Activated CD4-positive, alpha-beta T cell treated with anti-CD3 and anti-CD28 coated beads, Interleukin-2, amount 50 U/mL, for 4 hours (primary cell): ENCODE measurements at places on chromosomes 7 and 10.
A peak's percentile ranks its signal among the peaks of the same experiment; 100 is the strongest.

DNA sequence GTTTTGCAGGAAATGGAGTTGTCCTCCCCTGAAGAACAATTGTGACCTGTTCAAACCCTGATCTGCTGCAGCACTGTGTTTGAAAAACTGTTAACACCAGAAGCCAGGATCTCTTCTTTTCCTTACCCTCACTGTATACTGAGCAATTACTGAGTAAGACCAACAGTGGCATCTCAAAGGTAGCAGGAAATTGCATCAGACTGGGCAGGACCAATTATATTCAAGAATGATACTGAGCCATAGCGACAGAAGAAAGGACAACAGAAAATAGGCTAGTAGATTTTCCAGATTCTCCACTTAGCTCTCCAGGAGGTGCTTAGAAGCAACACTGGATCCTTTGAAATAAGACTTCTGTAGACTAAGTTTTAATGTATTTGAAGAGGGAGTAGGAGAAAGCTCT is 57.4 kb upstream of the INHBA start:
- DNase-seq = no peak

DNA sequence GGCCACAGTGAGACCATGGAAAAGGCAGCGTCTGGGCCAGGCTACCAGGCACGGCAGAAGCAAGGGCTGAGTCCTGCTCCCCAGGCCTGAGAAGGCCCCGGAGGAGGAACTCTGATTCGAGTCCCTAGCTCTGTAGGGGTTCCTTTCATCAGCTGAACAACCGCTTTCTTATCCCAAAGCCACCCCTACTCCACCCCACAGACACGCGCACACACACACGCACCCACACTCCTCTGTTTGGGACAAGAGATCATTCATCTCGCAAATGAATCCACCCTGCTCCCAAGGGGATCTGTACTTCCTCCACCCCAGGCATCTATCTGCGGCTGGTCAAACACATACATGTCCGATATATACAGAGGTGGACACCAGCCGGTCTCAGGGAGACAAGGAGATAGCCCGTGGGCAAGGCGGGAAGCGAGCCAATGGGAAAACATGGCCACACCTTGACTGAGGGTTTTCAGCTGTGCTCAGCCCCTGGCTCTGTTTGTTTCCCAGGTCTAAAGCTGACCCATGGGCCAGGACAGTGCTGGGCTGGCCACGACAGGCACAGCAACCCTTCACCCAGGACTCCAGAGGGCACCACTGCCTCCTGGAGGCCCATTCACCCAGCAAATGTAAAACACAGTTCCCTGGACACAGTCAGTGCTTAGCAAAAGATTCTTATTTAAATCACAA is 7.3 kb downstream of the ZCCHC24 start:
- DNase-seq = no peak

DNA sequence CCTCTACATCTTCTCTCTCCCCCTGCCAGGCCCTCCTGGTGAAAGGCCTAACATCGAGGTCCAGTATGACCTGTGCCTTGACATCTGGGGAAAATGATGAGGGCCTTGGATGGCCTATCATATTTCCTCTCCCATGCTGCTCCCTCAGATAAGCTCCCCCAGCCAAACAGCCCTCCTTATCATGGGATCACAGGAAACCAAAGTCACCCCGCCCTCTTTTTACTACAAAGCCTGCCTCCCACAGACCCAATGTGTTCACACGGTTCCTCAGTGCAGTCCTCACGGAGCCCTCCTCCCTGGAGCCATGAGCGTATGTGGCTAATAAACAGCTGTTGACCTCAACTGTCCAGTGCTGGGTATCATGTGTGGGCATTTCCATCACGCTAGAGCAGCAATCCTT is 32.0 kb downstream of the C10orf90 start:
- no peak for DNase-seq

DNA sequence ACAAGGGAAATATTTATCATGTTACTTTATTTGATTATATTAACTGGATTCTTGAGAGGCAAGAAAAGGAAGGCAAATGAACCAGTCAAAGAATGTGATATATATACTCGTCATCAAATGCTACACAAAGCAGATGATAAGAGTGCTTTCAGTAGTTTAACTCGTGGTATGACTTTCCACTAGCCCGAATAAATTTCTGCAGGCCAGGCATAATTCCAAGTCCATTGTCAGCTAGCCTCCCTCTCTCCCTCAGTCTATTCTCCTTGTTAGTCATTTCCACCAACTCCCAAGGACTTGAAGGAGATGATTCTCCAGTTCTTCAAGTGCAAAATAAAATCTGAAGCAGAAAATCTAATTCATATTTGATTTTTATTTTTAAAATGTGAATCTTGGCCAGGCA is 190.5 kb downstream of the GLI3 start:
- no peak for DNase-seq

DNA sequence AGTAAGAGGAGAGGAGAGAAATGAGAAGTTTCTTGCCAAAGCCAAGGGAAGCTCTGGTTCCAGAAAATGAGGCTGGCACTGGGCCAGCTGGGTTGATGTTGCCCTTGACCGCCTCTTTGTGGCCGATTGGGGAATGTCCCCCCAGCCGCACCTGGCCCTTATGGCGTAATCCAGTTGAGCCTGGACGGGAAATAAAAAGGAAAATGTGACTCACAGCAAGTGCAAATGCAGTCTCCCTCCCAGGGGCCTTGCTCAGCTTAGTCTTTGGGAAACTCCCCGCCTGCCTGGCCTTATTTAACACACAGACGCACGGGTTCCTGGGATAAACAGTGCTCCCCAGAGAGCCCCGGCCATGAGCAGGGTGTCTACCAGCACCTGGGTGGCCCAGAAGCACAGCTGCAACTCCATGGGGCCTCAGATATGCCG is 174.8 kb downstream of the KIAA1217 start:
- DNase-seq = peak; percentile 0

GRCh38 chr10:123965973-123966895 is 74.6 kb upstream of the CPXM2 start:
- no peak for DNase-seq

DNA sequence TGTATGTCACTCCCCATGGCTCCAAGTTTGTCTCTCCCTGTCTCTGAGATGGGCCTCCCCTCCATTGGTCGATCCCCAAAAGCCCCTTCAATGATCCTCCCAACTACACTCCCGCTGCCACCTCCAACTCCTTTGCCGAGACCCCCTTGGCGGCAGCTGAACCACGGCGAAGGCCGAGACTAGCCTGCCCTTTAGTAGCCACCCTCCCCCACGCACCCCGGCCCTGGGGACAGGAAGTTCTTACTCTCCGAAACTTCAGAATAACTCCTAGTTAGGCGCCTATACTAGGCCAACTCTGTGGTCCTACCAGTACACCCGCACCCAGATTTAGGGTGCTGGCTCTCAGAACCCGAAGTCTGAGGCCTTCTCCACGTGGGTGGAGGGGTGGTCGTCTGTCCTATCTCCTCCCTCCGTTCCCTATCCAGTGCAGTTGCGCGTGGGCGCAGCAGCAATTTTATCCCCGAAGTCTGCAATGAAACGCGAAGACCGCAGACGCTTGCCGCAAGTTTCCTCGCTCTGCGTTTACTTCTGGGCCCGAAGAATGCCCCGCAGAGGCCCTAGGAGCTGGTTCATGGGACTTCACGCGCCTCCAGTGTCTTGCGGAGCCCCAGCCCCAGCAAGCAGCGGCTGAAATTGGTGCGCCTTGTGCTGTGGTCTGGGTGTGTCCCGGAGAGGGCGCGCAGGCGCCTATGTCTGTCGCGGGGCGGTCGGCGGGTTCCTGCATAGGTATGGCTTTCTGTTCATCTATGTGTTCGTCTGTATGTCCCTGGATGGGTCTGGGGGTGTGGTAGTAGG is 82.6 kb upstream of the SLF2 start:
- DNase-seq = no peak

- DNase-seq = no peak
These were observed 519.1 kb upstream of the IGFBP3 start for GRCh38 chr7:46440186-46440585.

- no peak for DNase-seq
These were observed 150.2 kb upstream of the FERD3L start for GRCh38 chr7:19295376-19295775.

GRCh38 chr10:119420950-119421875 is 121.3 kb downstream of the RGS10 start:
- DNase-seq = no peak

DNA sequence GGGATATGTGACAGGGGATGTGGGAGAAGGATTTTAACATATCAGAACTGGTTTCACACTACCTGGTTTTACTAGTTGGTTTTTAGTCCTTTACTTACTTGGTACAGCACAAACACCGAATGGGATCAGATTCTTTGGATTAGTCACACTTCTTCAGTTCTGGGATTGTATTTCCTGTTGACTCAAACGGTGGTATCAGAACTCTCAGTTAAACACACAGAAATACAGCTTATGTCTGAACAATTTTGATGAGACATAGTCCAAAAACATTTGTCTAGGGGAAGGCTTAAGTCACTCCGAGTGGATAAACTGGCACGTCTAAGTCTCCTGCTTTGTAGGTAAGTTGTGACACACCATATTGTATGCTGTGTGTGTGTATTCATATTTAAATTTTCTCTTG is 480.5 kb downstream of the PHTF2 start:
- no peak for DNase-seq
